ENCODE measurements at places on chromosomes 7 and 10.

GRCh38 chr10:44858988-44859387 is 52.1 kb upstream of the TMEM72 start:
- DNase-seq = no peak

GRCh38 chr10:105837951-105838350 is 1196.9 kb downstream of the SORCS3 start:
- no peak for DNase-seq

DNA sequence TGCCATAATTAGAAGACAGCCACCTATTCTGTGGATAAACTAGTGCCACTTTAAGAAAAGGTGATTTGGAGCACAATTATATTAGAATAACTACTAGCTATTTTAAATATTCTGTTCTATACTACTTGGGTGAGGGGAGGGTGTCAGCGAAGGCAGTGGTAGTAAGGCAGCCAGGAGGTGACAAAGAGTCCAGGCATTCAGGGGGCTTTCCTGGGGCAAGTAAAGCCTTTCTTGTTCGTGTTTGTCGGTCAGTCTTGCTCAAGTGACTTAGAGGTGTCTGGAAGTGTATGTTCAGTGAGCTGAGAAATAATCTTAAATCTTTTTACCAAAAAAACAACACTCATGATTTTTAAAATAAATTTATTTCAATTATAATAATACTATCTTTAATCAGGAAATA is 34.4 kb downstream of the ADD3 start:
- DNase-seq = no peak

DNA sequence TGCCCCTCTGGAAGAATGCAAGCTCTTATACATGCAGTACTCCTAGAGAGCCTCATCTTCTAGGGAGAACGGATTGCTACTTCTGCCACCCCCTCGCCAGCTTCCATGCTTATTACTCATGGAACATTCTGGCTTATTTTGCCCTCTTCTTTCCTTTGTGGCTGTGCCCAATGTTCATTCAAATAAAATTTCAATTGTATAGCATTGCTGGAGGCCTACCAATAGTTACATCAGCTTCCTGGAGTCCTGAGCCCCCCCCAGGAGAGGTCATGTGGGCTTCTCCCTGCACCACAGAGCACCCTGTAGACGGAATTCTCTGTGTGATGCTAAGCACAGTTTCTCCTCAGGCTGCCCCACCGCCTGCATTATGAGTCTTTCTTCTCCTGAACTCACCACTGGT is 1094.0 kb downstream of the KCNMA1 start:
- DNase-seq = no peak

- no peak for DNase-seq
These were observed 210.3 kb downstream of the PTEN start for GRCh38 chr10:88073682-88074081.

DNA sequence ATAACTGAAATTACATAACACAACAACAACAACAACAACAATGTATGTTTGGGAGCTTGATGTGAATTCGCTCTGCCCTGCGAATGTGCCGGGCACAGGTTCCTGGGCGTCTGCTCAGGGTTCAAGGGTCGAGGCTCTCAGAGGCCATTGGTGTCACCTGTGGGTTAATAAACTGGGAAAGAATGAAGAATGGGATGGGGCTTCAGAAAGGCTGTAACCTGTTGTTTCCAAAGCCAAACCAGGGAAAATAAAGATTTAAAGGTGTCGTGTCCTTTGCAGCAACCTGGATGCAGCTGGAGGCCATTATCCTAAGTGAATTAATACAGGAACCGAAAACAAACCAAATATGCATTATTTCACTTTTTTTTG is 17.3 kb upstream of the KLRG2 start:
- no peak for DNase-seq

DNA sequence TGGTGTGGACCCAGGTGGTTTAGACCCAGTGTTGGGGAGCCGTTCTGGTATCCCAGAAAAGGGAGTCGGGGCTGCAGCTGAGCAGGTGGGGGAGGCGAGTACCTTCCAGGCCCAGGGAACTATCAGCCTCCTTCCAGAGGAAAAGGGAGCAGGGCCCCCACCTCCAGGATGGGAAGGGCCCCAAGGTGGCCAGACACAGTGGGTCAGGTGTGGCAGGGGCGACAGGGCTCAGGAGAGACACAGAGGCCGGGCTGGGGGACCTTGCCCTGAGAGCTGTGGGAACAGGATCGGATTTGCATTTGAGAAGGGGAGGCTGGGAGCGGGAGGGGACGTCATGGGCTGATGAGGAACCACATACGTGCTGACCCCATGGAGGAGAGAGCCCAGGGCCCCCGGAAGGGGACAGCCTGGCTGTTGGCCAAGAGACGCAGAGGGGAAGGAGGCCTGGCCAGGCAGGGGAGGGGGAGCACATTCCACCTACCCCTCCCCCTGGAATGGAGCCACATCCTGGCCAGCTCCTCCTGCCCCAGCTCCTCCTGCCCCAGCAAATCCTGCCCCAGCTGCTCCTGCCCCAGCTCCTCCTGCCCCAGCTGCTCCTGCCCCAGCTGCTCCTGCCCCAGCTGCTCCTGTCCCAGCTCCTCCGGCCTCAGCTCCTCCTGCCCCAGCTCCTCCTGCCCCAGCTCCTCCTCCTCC is 9.7 kb upstream of the TTYH3 start:
- DNase-seq = no peak

- DNase-seq = no peak
These were observed 423.4 kb downstream of the DNAJB6 start for GRCh38 chr7:157760004-157760730.

- no peak for DNase-seq
These were observed 379.4 kb upstream of the KIAA1217 start for GRCh38 chr10:23829556-23829955.

DNA sequence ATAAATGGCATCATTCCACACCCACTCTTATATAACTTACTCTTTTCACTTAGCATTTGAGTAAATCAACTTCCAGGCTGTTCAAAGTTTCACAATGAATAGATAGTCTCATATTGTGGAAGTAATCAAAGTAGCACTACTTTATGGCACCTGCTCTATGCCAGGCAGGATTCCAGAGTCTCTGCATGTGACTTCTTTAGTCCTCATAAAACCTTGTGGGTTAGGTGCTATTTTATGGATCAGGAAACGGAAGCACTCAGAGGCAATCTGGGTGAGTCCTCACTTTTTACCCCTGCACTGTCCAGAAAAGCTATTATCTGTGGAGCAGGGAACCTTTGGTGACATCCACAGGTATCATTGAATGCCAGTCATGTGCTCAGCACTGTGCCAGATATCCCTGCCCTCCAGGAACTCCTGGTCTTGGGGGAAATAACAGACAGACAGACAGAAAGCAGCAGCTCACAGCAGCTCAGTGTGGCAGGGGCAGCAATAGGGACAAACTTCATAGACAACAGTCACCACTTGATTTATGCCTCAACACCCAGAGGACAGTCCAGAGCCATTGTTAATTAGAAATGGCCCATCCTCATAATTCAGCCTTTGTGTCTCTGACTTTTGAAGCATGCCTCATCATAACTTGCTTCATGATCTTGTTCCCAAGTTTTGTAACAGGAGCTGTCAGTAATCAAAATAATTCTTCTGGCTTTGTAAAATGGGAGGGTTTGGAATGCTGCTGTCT is 160.6 kb downstream of the SEC23IP start:
- DNase-seq = no peak

GRCh38 chr10:1119501-1119900 is 63.3 kb downstream of the WDR37 start:
- DNase-seq = no peak

DNA sequence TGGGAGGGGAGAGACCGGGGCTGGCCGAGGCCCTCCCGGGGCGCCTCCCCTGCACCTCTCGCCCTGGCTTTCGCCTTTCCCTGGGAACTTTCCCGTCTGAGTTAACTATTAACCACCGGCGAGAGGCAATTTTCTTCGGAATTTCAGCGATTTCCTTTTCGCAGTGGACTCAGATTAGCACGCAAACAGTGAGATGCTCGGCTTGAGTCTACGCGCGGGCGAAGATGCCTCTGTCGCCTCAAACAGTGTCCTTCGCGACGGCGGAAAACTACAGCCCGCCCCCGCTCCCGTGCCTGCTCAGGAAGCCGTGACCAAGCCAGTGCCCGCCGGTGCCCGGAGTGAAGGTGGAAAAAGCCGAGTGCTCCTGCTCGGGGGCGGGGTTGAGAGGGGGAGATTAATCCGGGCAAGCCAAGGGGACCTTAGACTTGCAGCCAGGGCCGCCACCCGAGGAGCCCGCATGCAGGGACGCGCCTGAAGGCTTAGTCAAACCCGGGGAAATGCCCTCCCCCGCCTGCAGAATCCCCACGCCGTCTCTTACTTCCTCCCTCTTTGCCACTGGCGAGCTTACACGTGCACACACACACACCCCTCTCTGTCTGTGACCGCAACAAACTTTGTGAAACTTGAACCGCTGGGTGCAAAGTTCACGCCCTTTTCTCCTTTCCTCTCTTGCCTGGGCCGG is 14.5 kb upstream of the PAX2 start:
- no peak for DNase-seq

DNA sequence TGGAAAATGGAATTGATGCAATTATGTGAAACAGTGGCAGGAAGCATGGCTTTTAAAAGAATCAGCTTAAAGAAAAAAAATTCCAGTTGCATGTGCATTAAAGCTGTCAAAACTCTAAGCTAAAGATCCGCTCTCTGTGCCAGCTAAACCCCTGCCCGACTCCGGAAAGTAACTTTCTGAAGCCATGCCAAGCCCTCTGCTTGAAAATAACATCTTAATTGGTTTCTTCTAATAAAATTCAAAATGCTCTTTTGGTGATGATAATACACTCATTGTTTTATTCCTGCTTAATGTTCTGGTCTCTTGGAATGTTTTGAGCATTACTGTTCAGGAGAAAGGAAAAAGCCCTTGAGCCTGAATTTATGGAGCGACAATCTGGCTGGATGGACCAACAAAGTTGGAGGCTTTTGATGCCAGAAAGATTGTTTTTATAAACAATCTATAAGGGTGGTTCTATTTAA is 11.7 kb downstream of the SEMA3C start:
- DNase-seq = no peak

DNA sequence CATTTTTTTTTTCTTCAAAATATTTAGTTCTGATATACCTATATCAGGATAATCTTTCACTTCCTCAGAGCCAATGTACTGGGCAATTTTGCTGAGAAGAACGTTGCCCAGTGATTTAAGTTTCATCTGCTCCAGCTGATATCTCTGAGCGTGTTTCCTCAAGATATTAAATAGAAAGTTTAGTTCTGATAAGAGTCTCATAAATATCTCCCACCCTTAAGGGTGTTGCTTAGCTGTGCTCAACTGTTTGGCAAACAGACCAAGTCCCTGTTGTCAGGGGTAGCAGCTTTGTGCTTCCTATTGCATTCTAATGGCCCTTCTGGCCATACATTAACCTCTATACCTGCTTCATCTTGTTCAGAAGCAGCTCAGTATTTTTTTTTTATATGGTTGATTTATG is 84.7 kb upstream of the GPR141 start:
- DNase-seq = no peak

- no peak for DNase-seq
These were observed 87.3 kb downstream of the ODAD2 start for GRCh38 chr10:27911539-27911938.

DNA sequence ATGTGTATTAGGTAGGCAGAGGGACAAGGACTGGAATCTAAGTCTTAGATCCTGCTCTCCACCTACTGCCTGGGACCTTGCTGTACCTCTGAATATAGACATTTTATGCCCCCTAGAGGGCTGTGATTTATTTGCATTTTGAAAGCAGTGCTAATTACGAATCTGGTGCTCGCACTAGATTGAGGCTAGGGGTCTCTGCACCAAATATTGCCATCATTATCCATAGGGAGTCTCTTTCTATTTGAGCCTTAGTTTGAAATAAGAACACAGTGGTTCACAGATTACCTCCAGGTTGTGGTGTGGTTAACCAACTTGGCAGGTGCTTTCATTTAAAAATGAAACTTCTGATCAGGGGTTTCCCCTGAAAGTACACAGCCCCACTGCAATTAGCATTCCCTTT is 41.8 kb downstream of the CNNM1 start:
- DNase-seq = no peak

GRCh38 chr7:155959894-155960293 is 147.6 kb upstream of the SHH start:
- DNase-seq = no peak

DNA sequence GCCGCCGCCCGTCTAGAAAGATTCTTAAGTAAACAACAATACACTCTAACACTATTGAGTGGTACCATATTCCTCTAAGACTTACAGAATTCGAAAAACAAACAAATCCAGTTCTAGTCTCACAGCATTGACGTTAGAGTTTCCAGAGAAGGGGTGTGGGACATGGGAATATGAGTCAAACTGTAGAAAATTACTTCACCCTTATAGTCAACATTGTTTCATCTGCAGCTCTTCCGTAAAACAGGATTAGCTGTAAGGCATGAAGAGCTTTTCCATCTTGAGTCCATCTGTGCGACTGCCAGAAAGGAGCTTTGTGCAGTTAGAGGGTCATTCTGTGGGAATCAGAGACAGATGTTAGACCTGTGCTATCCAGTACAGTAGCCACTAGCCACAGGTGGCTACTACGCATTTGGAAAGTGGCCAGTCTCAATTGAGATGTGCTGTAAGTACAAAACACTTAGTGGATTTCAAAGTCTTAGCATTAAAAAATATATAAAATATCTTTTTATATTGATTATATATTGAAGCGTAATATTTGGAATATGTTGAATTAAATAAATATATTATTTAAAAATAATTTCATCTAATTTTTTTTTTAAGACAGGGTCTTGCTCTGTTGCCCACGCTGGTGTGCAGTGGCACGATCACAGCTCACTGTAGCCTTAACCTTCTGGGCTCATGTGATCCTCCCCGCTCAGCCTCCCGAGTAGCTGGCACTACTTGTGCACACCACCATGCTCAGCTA is 79.8 kb upstream of the MPP7 start:
- no peak for DNase-seq

- no peak for DNase-seq
These were observed 552.1 kb downstream of the SORCS1 start for GRCh38 chr10:106612381-106612780.

- DNase-seq = peak; percentile 24
These were observed 596.6 kb downstream of the SDK1 start for GRCh38 chr7:3897430-3898372.

DNA sequence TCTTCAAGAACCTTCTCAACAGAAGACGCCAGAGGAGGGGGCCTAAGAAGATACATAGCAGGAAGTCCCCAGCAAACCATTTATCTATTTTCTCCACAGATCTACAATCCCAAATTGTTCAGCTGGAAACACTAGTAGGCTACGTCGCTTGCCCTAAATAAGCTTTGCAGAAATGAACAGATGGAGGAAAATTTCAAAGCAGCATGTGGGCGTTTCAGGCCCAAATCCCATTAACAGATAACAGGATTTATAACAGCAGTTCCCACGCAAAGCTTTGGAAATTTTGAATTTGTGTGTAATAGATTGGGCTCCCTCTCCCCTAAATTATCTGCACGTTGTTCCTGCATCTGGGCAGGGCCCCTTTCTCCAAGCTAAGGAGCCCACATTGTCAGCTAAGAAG is 60.6 kb upstream of the FRMD4A start:
- no peak for DNase-seq

Measured in CD4-positive, alpha-beta T cell (primary cell).